ENCODE measurements at places on chromosomes 11 and 22.

GRCh38 chr11:132770829-132771530, 761.3 kb downstream of the OPCML start:
- no peak for DNase-seq

- DNase-seq, result no peak
Observed at GRCh38 chr11:130151196-130151595, 8.4 kb upstream of the ST14 start.

DNA sequence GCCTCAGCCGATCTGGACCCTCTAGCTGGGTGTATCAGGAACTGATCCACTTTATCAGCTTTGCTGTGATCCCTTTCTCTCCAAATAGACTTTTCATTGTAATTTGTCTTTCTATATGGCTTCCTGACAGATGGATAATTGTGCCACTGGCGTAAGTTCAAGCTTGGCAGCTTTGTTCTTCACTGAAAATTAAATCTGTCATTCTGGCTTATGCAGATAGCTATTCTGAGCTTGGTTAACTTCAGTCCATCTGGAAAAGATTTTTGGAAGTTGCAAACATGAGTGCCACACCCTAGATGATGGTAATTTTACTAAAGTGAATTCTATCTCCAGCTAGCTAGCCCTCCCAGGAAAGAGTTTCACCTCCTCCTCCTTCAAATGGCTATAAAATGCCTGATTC, 8.1 kb downstream of the OR5A2 start:
- DNase-seq, result no peak

- no peak for DNase-seq
Observed at GRCh38 chr11:69383372-69384250, 89.7 kb downstream of the MYEOV start.

DNA sequence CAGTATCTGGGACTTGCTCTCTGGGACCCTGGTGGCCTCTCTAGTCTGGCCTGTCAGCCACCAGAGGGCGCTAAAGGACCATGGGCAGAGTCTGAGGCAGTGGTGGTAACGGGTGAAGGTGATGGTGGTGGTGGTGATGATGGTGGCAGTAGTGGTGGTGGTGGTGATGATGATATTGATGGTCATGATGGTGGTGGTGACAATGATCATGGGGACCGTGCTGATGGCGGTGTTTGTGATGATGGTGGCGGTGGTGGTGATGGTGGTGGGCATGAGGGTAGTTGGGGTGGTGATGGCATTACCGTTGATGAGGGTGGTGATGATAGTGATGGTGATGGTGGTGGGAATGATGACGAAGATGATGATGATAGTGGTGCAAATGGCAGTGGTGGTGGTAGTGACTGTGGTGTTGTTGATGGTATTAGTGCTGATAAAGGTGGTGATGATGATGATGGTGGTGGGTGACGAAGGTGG, 16.0 kb downstream of the TRPM5 start:
- peak; percentile 35 for DNase-seq

- DNase-seq, result no peak
Observed at GRCh38 chr11:28773606-28774005, 665.4 kb downstream of the METTL15 start.

DNA sequence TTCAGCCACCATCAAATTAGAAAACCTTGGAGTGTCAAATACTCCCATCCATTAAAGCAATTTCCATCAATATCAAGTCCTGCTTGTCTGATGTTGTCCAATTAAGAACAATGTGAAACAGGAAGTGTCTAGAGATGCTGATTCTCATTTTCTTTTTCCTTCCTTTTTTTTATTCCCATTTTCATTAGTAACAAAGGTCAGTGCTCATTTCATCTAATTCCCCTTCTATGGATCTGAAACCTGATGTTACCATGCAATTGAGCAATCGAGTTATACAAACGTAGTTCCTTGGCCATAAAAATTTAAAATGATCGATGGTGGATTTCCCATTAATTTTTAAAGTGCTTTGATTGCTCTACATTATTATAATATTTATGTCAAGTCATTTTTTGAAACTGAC, 330.6 kb upstream of the ZC3H12C start:
- DNase-seq, result no peak

DNA sequence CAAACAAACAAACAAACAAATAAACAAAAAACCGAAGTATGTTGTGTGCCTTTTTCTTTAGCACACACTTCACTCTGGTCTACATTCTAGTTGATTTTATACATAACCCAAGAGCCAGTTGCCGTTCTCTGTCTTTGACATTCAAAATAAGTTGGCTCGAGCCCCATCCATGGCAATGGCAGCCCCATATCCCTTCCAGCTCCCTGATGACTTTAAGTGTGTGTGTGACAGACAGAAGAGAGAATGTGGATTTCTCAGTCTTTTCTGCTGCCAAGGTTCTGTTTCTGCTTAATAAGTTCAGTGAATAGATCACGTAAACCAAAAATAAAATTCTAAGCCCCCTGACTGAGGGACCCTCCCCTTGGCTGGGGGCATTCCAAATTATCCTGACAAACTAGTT, 100.6 kb upstream of the TENM4 start:
- no peak for DNase-seq

- DNase-seq, result no peak
Observed at GRCh38 chr22:49719046-49719445, 108.6 kb downstream of the BRD1 start.

DNA sequence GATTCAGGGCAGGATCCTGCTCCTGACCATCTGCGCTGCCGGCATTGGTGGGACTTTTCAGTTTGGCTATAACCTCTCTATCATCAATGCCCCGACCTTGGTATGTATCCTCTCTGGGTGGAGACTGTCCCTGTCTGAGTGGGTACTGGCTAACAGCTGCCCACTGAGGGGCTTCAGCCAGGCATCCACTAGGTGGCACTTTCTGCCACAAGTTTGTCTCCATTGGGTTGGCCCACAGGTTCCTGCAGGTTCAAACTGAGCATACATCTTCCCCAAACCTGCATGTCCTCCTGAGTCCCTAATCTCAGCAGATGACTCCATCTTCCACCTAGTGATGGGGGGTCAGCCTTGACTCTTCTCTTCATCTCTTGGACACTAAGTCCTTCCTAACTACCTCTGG, 4.4 kb downstream of the SLC2A11 start:
- DNase-seq, result no peak

DNA sequence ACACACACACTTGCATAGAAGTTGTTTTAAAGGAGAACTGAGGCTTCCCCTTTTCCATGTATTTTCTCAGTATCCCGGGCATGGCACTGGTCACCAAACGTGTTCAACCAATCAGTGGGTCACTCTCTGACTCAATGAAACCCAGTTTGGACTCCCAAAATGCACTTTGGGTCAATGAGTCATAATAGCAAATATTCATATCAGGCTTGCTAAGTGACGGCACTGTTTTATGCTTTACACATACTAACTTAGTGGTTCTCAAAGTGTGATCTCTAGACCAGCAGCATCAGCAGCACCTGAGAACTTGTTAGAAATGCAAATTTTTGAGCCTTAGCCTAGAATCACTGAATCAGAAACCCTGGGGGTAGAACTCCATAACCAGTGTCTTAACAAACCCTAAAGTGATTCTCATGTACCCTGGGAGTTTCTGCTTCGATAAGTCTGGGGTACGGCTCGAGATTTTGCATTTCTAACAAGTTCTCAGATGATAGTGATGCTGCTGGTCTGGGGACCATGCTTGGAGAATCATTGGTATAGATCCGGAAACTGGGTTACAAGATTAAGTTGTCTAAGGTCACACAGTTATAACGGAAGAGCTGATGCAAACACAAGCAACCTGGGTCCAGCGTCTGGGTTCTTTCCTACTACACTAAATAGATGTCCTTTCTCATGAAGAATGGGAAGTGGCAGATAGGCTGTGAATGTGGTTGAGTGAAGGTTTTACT, 35.6 kb downstream of the ETS1 start:
- no peak for DNase-seq

DNA sequence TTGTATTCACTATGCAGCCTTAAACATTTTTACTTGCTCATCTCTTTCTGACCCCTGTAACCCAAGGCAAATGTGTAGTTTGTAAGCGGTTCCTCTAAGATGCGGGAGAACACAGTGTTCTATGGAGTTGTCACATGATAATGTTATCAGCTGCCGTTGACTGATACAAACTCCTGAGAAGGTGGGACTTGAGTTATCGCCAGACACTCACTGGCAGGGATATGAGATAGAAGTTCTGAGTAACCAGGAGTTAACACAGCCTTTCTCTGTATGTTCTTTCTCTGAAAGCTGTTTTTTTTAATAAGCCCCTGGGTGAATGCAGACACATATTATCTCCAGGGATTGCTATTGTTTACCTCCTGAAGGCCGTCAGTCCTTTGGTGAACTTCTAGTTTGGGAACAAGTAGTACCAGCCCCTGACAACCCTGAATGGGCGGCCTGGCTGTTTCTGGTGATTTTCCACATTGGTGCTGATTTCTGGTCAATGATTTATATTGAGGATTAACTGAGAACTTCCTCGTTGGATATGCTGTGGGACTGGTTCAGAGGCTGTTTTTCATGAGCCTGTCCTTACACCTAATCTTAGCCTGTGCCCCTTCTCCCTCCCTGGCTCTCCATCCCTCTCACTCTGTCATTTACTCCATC, 155.3 kb upstream of the RASSF10 start:
- no peak for DNase-seq

- DNase-seq, result no peak
Observed at GRCh38 chr11:32062540-32062939, 28.3 kb upstream of the RCN1 start.

DNA sequence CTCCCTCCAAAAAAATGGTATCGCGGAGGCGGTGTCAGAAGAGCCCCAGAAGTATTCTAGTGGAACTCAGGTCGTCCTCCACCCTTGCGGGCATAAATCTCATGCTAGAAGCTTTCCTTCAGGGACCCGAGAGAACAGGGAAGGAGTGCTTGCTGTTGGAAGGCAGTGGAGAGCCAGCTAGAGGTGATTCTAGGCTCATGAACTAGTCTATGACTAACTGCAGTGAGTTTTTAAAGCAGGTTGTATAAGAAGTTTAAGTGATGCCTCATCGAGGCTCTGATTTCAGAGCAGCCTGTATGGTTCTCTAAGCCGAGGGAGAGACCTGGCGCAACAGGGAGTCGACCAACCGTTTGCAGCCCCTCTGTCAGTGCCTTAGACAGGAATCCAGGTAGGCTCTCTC, 85.7 kb downstream of the TBC1D22A start:
- no peak for DNase-seq

DNA sequence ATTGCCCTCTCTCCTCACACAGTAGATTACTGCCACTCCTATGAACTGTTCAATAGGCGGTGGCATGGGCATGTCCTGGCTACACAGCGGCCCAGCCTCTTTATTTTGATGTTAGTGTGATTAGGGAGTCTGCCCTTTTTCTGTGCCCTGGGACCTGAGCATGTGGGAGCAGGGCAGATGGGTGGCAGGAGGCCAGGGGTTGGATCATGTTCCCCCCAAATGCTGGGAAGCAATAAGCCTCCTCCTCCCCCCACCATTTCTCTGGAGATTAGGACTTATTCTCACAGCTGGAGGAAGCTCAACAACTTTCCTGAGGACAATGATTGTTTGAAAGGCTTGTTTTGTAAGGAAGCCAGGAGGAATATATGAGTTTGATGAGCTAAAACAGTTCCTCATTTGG, 848 bp downstream of the HEPN1 start:
- DNase-seq, result no peak

GRCh38 chr11:45928535-45929215, 6.2 kb downstream of the LARGE2 start:
- DNase-seq, result no peak

GRCh38 chr22:44765571-44766285, 13.4 kb downstream of the ARHGAP8 start:
- DNase-seq, result no peak

DNA sequence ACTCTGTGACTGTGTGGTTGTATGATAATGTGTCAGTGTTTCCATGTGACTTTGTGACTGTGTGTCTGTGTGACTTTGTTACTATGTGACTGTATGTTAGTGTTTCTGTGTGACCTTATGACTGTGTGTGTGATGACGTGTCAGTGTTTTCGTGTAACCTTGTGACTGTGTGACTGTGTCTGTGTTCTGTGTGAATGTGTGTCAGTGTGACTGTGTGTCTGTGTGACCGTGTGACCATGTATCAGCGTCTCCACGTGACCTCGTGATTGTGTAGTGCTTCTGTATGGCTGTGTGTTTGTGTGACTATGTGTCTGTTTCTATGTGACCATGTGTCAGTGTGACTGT, 9.5 kb upstream of the PKNOX2 start:
- no peak for DNase-seq

GRCh38 chr11:17642980-17643379, 76.4 kb upstream of the MYOD1 start:
- no peak for DNase-seq

GRCh38 chr11:131612533-131612932, 242.1 kb downstream of the NTM start:
- DNase-seq, result no peak

GRCh38 chr11:13333456-13333957, 55.9 kb downstream of the BMAL1 start:
- DNase-seq, result no peak

DNA sequence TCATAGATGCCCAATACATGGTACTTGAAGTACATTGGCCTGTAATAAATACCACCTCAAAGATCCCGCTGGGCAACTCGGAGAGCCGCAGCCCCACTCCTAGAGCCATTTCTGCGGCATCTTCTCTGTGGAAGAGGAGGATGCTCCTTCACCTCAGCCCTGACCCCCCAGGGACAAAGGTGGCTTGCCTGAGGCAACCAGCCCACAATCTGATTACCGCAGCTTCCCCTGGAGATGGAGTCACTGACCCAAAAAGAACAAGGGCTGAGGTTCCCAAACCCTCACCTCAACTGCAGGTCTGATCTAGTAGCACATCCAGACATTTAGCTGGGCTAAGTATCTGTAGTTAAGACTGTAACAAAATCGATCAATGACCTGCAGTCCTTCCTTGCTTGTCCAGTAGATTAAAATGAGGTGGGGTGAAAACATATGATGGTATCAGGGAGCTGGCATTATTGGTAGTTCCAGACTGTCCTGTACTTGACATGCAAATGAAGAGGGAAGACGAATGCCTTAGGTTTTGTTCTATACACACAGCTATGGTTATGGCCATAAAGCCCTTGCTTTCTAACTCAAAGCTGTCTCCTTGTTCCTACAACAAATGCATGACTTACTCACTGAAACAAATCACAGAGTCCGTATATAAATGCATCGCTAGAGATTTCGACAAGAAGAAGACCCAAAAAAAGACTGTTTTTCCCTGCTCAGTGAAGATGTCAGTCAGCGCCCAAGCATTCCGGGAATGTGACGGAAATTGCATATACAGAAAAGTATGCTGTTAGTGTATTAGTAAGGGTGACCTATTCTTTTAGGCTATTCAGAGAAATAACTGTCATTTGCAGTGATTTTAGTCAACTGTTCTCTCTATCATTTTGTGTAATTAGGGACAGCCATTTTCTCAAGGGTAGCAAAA, 33.7 kb downstream of the C11orf71 start:
- DNase-seq, result no peak
